Placental epithelial cell (primary cell): ENCODE measurements at places on chromosomes 7 and 10. TPM values are rescaled to one million over a fixed set of nuclear protein-coding genes. Genes with fewer than 3 reads are reported as not detected.

Gene CALHM1
- total RNA-seq, result not detected in 2 replicates

Gene SCART1
- total RNA-seq, result 2.0 and 4.7 TPM in 2 replicates

Gene GRID2IP
- total RNA-seq, result under 0.01 TPM in 1 of 2 replicates, not detected in the other

Gene AGBL3
- total RNA-seq, result 0.11 and 0.39 TPM in 2 replicates

Gene MBL2
- not detected in 2 replicates for total RNA-seq

Gene MOGAT3
- not detected in 2 replicates for total RNA-seq

Gene ANKRD7
- 0.79 and 1.2 TPM in 2 replicates for total RNA-seq

Gene TUBB8
- total RNA-seq, result not detected in 2 replicates

Gene BCCIP
- 17.7 and 27.7 TPM in 2 replicates for total RNA-seq

Gene NRF1
- total RNA-seq, result 11.8 and 13.7 TPM in 2 replicates

Gene SEC24C
- total RNA-seq, result 56.1 and 94.3 TPM in 2 replicates

Gene TPK1
- 1.4 and 2.7 TPM in 2 replicates for total RNA-seq

Gene HABP2
- not detected in 2 replicates for total RNA-seq

Gene ERVW-1
- not detected in 2 replicates for total RNA-seq

Gene UNC5B
- 0.39 and 0.87 TPM in 2 replicates for total RNA-seq

Gene PIP
- not detected in 2 replicates for total RNA-seq

Gene GPR26
- not detected in 2 replicates for total RNA-seq

Gene UCN3
- not detected in 2 replicates for total RNA-seq

Gene LBX1
- not detected in 2 replicates for total RNA-seq

Gene RAB19
- not detected in 2 replicates for total RNA-seq

Gene KRIT1
- 42.4 TPM in 2 replicates for total RNA-seq

Gene TAS2R41
- 0.11 TPM in 1 of 2 replicates, not detected in the other for total RNA-seq

Gene ITIH2
- total RNA-seq, result not detected in 2 replicates

Gene HHEX
- not detected in 2 replicates for total RNA-seq

Gene PILRA
- total RNA-seq, result under 0.01 and 0.22 TPM in 2 replicates

Gene TFEC
- 0.39 and 2.7 TPM in 2 replicates for total RNA-seq

Gene CXCL12
- total RNA-seq, result 0.79 TPM in 1 of 2 replicates, not detected in the other

Gene ASAH2
- total RNA-seq, result 0.39 and 0.54 TPM in 2 replicates

Gene CPA2
- total RNA-seq, result not detected in 2 replicates

Gene CRTAC1
- total RNA-seq, result 0.22 and 0.39 TPM in 2 replicates

Gene NAMPT
- 20.0 and 22.8 TPM in 2 replicates for total RNA-seq

Gene HECW1
- total RNA-seq, result under 0.01 TPM in 1 of 2 replicates, not detected in the other

Gene GHITM
- 74.6 and 163 TPM in 2 replicates for total RNA-seq

Gene PHYHIPL
- total RNA-seq, result not detected in 2 replicates

Gene GRM3
- 0.39 TPM in 1 of 2 replicates, not detected in the other for total RNA-seq

Gene KAZALD1
- total RNA-seq, result 11.9 and 26.7 TPM in 2 replicates

Gene ZNF804B
- not detected in 2 replicates for total RNA-seq
